ENCODE measurements at places on chromosomes 7 and 10.
A peak's percentile ranks its signal among the peaks of the same experiment; 100 is the strongest.

DNA sequence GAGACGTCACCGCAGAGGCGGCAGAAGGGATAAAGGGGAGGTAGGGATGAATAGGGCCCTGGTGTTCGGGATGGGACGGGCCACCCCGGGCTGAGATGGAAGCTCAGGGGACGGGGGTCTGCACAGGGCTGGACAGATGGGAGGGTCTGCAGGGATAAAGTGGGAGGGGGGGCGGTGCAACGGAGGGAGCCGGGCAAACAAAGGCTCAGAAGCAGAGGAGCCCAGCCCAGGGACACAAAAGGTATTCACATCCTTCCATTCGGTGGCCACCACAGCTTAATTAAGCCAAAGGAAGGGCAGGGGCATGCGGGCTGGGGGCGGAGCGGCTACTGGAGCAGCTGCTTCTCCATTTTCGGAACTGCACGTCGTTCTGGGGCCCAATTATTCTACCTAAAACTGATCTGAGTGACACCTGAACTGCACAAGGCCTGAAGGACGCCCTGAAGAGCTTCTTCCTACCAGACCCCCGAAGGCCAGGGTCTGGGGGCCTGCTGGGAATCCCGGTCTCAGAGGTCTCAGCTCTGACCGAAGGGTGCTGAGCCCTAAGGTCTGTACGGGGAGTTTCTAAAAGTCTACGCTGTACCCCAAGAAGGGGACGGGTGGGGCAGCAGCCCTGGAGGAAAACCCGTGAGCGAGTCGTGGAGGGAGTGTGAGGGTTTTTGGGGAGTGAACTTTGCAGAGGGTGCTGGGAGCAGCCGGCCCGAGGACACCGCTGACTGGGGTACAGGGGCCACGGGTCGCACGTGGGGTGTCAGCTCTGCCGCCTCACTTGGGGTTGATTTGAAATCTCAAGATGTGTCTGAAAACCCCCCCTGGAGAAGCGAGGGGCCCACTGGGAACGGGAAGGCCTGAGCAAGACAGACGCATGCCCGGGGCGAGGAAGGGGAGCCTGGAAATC lies 334.8 kb downstream of the DNAJB6 start:
- no peak for DNase-seq

- no peak for DNase-seq
These were observed 78.1 kb upstream of the RET start for GRCh38 chr10:42998481-42999384.

DNA sequence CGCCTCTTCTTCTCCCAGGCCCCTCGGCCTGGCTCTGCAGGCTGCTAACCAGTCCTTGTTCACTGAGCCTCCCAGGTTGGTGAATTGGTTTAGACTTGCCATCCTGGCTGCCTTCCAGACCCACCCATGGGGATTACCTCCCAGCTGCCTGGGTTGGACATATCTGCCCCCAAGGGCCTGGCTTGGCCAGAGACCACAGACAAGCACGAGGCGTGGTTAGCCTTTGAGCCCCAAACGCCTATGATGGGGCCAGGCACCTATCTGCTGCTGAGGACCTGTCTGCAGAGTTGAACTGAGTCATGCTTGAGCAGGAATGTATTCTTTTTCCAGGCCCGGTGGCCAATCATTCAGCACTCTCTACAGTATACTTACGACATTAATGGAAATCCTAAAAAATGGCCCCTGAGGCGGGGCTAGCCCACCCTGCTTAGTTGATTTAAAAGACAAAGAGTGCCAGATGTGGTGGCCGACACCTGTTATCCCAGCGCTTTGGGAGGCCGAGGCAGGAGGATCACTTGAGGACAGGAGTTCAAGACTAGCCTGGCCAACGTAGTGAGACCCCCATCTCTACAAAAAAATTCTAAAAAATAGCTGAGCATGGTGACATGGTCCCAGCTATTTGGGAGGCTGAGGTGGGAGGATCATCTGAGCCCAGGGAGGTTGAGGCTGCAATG lies 361.5 kb downstream of the FRMD4A start:
- no peak for DNase-seq

DNA sequence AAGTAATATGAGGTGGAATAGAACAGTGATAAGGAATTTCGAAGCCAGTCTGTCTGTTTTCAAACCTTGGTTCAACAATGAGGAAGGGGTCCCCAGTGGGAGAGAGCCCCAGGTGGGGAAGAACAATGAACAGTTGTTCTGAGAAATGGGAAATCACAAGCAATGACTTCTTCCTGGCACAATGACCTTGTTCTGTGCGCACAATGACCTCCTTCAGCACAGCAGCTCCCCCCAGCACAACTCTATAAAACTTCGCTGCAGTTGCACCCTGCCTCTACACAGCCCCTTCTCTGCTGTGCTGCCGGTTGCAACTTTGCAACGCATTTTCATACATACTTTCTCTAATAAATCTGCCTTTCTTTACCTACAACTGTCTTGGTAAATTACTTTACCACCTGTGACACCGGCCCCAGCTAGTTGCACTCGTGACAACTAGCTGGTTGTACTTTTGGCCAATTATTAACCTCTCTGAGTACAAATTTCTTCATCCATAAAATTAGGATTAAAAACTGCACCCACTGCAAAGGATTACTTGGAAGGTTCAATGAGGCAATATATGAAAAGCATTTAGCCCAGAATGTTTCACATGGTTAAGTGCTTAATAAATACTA lies 40.5 kb downstream of the ASB4 start:
- DNase-seq = no peak

- no peak for DNase-seq
These were observed 58.5 kb downstream of the FGFR2 start for GRCh38 chr10:121539786-121540185.

DNA sequence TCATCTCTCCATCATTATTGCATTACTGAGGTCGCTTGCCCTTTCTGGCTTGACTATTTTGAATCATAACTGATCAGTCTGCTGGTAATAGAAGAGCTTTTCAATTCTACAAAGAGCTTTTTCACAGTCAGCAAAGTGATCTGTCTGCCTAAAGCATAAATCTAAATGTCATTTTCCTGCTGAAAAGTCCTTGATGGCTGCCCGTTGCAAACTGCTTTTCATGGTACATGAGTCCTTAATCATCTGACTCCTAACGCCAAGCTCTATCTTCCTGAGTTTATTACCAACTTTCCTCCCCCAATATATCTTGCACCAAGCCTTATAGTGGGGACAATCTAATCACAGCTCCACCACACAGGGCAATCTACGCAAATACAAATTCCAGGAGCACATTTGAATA lies 39.8 kb downstream of the THSD7A start:
- no peak for DNase-seq

- DNase-seq = no peak
These were observed 22.3 kb downstream of the PALD1 start for GRCh38 chr10:70500812-70501301.

GRCh38 chr7:46881507-46882127 lies 700.3 kb downstream of the TNS3 start:
- DNase-seq = no peak

DNA sequence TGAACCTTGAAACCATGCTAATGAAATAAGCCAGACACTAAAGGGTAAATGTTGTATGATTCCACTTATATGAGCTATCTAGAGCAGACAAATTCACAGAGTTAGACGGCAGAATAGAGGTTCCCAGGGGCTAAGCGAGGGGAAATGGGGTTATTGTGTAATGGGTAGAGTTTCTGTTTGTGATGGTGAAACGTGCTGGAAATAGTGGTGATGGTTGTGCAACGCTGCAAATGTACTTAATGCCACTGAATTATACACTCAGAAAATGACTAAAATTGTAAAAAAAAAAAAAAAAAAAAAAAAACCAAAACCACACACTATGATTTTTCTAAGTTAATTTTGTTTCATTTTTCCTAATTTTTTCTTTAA lies 30.0 kb downstream of the SFXN4 start:
- DNase-seq = no peak

DNA sequence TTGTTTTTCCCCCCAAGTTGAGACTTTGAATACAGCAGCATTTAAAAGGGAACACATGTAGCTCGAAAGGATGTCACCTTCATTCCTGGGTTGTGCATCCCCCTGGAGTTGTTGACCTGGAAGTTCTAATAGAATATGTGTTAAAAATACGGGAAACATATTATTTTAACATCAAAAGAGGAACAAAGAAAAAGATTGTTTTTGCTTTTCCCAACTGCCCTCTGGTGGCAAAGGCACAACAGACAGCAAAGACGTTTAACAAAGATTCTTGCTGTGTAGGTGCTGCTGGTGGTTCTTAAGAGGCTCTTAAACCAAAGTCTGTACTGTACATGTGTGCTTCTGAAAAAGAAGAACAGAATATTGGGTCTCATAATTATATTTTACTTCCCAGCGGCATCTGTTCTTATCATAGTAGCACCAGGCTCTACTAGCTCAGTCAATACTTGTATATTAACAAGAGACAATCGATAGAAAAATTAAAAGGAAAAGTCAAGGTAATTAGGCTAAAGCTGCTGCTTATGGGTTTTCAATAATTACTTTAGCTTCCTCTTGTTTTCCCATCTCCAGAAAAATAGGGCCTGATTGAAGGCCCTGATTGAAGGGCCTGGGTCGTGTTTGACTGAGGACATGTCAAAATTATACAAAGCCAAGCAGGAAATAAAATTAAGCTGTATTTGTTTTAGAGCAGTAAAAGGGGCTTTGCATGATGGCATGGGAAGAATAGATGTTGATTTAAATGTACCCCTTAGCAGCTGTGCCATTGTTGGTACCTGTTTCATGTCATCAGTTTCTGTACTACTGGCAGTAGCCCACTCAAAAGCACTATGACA lies 384.2 kb upstream of the LRGUK start:
- DNase-seq = no peak

DNA sequence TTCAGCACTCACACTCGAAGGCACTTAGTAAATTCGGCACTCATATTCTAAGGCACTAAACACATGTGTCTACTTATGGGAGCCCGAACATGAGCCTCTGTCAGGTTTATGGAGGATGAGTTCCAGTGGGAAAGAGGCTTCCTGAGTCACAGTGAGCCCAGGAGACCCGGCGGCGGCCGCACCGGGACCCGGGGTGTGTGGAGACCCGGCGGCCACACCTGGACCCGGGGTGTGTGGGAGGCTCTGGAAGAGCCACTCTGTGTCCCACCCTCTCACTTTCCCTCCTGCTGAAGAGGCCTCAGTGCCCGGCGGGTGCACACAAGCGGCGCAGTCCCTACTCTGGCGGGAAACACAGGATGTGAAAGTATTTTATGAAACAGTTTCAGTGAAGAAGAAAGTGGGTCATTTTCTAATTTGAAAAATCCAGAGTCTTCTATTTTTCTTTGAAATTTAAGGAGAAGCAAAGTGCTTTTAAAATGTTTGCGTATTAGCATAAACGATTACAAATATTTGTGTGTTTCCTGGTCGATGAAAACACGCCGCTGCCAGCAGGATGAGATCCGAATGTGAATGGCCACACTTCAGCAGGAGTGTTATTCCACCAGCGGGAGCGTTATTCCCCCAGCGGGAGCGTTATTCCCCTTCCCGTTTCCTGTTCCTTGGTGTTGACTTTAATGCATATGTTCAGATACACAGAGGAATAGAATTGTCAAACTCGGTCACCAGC lies 625.1 kb downstream of the DNAJB6 start:
- no peak for DNase-seq

DNA sequence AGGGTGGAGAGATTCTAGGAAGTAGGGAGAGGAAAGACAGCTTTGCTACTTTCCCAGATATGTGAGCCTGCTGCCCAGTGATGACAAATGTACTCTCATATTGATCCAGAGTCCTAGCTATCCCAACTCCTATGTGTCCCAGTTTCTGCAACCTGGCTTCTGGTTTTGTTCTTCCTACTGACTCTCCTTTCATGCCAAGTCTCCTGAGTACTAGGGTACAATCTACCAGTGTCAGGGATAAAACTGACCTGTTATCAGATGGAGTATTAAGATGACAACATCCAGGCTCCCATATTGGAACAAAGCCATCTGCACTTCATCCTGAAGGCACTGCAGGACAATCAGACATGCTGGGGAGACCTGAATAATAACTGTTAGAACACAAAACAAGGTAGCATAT lies 233.7 kb upstream of the PHYHIPL start:
- no peak for DNase-seq

GRCh38 chr7:107506674-107507339 lies 37.0 kb downstream of the GPR22 start:
- no peak for DNase-seq

- DNase-seq = no peak
These were observed 22.6 kb upstream of the DDX50 start for GRCh38 chr10:68878496-68878895.

DNA sequence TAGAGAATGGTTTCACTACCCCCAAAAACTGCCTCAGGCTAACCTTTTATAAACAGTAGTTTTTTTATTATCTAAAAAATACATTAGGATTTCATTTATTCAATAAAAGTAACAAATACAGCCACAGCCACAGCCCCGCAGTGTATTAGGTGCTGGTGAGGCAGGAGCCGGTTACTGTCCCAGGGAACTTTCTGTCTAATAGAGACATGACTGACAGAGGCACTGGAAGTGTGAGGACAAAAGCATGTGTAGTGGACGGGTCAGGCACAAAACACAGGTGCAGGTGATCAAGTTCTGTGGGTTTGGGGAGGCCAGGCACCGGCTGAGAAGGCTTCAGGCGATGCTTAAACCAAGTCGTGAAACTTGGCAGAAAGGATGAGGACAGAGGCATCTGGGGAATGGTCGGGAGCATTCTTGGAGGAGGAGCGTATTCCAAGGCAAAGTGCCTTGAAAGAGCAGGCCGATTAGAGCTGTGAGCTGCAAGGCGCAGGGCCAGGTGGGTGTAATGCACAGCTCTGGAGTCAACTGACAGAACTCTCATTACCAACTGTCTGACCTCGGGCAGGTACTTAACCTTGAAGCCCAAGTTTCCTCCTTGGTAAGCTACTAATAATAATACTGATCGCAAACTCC lies 138.2 kb downstream of the USP6NL start:
- no peak for DNase-seq

DNA sequence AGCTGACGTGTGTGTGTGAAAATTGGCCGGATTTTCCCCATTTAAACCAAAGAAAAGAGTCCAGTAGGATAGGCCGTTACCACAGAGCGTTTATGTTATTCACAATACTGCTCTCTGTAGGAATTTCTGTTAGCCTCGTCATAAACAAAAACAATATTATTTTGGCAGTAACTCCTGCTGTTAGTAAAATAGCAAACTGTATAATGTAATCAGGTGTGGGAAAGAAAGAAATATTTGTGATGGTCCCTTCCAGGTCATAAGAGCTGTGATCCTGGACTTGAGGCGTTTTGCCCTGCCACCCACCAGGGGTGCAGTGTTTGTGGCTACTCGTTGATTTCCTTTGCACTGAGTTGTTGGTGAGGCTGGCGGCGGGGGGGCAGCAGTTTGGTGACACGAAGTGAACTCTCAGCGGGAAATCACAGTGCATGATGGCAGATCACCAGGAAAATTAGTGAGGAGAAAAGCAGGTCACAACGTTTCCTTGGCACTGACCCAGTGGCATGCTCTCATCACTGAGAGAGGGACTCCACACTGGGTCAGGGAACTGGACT lies 2.8 kb downstream of the EEPD1 start:
- no peak for DNase-seq

DNA sequence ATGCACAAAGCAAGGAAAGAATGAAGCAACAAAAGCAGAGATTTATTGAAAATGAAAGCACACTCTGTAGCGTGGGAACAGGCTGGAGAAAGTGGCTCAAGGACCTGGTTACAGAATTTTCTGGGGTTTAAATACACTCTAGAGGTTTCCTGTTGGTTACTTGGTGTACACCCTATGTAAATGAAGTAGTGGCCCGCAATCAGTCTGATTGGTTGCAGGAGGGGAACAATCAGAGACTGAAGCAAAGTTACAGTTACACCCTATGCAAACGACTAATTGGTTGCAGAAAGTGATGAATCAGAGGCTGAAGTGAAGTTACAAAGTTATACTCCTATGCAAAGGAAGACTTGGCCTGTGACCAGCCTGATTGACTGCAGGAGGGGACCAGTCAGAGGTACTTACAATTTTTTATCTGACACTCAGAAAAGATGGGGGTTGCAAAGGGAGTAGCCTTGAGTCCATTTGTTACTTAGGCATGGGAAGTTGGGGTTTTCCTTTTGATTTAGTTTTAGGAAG lies 3.6 kb upstream of the MTPN start:
- DNase-seq = peak; percentile 16
